Lung microvascular endothelial cell (primary cell): ENCODE measurements at places on chromosomes 12 and 14. TPM values are rescaled to one million over a fixed set of nuclear protein-coding genes. Genes with fewer than 3 reads are reported as not detected.

The ABHD4 gene
- 4.6 and 8.3 TPM in 2 replicates for total RNA-seq

The DNAJC22 gene
- 0.40 and 0.87 TPM in 2 replicates for total RNA-seq

The CLEC6A gene
- total RNA-seq: not detected in 2 replicates

The OR4E2 gene
- not detected in 2 replicates for total RNA-seq

The DAAM1 gene
- total RNA-seq: 23.0 and 25.7 TPM in 2 replicates

The RNU7-1 gene
- total RNA-seq: not detected in 2 replicates

The LBHD2 gene
- total RNA-seq: not detected in 2 replicates

The PMCH gene
- not detected in 2 replicates for total RNA-seq

The OR6C2 gene
- not detected in 2 replicates for total RNA-seq

The PLEKHD1 gene
- under 0.01 TPM in 1 of 2 replicates, not detected in the other for total RNA-seq

The FANCM gene
- total RNA-seq: 6.3 and 6.5 TPM in 2 replicates

The LHX5 gene
- not detected in 2 replicates for total RNA-seq

The NEUROD4 gene
- total RNA-seq: not detected in 2 replicates

The DIO3 gene
- total RNA-seq: not detected in 2 replicates

The RNF212B gene
- total RNA-seq: not detected in 2 replicates

The NKX2-1 gene
- under 0.01 TPM in 1 of 2 replicates, not detected in the other for total RNA-seq

The KLRF1 gene
- 0.20 TPM in 1 of 2 replicates, not detected in the other for total RNA-seq

The RD3L gene
- total RNA-seq: not detected in 2 replicates

The KRT72 gene
- total RNA-seq: not detected in 2 replicates

The DPF3 gene
- 0.99 and 1.3 TPM in 2 replicates for total RNA-seq

The PTCSC3 gene
- not detected in 2 replicates for total RNA-seq

The TAS2R9 gene
- total RNA-seq: under 0.01 TPM in 1 of 2 replicates, not detected in the other

The CCDC196 gene
- not detected in 2 replicates for total RNA-seq

The PRKD1 gene
- 6.3 and 8.5 TPM in 2 replicates for total RNA-seq

The ACVRL1 gene
- 293 and 393 TPM in 2 replicates for total RNA-seq
